ENCODE measurements at places on chromosomes 5 and 9. TPM values are rescaled to one million over a fixed set of nuclear protein-coding genes. Genes with fewer than 3 reads are reported as not detected.

- DNase-seq = no peak
Measured at GRCh38 chr5:96149021-96149420, 187.4 kb upstream of the ELL2 start.

- DNase-seq = no peak
Measured at GRCh38 chr9:108033976-108034964, 544.7 kb upstream of the KLF4 start.

The C9orf153 gene
- total RNA-seq = 1.2 TPM

DNA sequence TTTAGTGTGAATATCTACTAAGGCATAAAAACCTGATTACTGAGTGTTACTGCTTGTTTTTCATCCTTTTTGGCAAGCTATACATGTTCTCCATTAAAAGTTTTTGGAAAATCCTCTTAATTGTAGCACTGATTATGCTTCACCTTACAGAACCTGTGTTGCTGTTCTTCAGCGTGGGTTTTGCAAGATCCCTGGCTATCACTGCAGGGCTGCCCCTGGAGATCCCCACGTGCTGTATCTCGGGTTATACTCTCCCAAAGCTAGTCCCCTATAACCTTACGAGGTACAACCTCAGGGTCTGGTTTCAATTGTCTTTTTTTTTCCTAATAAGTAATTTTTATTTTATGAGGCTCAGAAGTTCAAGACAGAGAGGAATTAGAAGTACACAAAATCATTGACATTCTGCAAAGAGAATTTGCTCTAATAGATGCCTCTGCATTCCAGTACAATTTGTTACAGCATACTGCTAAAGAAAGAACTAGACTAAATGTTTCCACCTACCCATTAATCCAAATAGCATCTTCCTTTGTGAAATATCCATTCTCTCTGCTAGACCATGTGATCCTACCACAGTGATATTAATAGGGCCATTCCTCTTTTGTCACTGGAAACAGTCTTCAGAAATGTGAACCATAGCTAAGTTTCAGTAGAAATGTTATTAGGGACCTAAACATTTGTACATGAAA, 25.8 kb upstream of the CAMK4 start:
- no peak for DNase-seq

GRCh38 chr5:33649549-33650482, 209.1 kb downstream of the TARS1 start:
- DNase-seq = no peak

Data from naive thymus-derived CD4-positive, alpha-beta T cell (primary cell).